Uterus (tissue), 4 donors: ENCODE measurements at places on chromosomes 4 and X.

DNA sequence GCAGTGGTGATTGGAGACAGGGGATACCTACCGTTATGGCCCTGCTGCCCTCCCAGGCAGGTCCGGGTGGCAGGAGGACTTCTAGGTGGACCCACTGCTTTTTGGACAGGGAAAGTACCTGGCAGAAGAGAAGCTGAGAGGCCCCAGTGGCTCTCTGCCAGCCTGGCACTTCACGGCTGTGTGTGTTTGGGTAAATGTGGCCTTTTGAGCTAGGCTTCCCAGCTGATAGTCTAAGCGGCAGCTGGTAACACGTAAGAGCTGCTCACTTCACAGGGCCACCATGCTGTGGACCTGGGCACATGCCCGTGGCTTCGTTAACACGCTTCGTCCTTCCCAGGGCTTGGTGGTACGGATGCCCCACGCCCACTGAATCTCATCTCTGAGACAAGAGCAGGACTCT is 92.0 kb upstream of the CLCN4 start:
- DNase-seq: no peak

DNA sequence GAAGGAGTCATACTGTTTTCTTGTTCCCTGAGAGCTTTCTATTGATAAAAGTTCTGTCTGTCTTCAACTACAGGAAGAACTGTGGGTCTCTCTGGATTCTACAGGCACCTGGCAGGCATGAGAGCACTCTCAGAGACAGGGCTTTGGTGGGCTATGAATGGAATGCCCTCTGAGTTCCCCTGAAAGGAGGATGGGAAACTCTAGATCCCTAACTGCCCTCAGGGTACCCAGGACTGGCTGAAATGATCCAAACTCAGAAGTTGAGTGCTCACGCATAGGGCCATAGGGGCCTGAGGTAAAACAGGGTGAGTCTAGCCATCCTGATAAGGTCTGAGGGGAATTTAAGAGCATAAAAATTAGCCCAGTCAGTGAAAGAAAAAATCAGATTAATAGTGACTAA is 59.0 kb upstream of the SCRG1 start:
- no peak for DNase-seq

DNA sequence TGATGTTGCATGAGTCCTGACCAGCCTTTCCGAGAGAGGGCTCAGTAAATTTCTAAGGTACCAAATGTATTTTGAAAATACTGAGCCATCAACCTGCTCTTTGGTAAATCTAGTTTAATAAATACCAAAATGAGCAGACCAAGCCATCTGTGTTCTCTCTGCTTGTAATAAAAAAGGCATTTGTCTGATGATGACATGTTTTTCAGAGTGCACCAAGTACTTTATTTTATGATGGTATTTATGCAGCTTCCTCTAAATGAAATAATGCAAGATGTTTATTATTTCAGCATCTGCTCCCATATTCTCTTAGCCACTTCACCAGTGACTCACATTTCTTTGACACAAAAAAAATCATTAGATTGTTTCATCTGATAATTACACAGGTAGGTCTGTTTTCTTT is 700.5 kb downstream of the TRIML1 start:
- DNase-seq: no peak

DNA sequence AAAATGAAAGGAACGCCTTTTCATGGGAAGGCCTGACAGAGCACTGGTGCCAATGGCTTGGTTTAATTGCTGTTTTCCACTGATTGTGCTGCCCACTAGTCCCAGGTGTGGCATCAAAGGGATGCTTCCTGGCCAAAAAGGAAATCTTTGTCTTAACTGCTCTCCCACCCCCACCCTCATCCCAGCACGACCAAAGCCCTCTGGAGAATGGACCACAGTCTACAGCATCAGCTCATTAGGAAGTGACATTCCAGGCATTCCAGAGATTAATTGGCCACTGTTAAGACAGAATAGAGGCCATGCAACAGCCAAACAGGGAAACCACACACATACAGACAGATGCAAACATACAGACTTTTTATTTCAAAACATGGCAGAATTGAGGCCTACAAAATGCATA is 143.2 kb downstream of the LHFPL1 start:
- no peak for DNase-seq

DNA sequence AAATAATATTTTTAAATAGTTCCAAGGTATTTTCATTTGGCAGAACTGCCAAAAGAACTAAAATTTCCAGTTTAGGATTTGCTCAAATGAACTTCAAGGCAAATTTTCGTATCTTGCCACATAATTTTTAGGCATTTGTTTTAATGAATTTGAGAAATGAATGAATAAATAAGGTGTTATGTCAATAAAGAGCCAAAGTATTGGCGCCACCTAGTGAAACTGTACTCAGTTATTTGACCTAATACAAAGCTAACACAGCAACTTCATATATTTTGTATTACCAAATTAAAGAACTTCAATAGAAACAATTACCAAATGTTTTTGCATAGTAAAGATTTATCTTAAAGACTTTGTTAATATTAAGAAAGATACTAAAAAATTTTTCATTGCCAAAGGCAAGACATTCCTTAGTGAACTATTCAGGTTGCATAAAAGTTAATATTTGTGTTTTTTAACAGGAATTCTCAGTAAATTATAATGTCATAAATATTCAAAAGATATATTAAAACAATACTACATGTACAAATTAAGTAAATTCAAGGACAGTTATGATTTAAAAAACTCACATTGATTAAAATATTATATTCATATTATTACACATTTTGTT is 50.3 kb downstream of the STPG2 start:
- no peak for DNase-seq

GRCh38 chr4:82865592-82865991 is 25.4 kb downstream of the SEC31A start:
- no peak for DNase-seq

DNA sequence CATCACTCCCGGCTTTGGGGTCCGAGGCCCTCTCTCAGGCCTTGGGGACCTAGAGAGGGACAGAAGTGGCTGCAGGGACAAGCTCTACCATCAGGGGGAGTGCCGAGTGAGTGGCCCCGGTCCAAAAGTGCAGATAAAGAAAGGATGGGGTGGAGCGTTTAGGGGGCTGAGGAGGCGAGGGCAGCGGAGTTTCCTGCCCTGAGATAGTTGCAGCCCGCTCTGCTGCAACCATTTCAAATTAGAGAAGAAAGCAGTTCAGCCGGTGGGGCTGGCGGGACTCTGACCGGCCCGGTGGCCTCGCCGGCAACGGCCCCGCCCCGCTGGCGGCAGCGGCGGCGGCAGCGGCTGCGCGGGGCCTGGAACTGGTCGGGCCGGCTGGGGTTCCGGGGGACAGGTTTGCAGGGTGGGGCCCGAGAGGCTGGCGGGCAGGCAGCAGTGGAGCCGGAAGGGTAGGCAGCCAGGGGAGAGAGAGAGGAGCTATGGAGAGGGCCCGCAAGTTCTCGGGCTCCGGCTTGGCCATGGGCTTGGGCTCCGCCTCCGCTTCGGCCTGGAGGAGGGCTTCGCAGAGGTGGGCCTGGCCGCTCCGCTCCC is 7.6 kb downstream of the DLG3 start:
- peak; percentile 57 for DNase-seq

GRCh38 chr4:118005883-118006282 is 28.4 kb upstream of the NDST3 start:
- DNase-seq: no peak

DNA sequence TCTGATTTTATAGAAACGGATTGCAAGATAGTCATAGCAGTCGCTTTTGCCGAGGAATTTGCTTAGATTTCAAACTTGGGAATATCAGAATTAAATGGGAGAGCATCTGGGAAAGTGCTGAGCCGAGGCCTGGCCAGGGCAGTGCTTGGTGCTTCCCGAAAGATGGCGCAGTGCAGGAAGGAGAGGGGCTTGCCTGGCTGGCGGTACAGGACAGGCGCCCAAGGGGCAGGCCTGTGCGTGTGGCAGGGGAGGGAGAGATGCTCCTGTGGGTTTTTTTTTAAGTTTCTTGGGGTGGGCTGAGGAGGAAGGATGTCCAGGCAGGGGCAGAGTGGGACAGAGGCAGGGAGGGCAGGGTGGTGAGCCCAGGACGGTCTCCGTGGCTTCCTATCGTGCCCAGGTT is 241.1 kb downstream of the AFAP1 start:
- no peak for DNase-seq

DNA sequence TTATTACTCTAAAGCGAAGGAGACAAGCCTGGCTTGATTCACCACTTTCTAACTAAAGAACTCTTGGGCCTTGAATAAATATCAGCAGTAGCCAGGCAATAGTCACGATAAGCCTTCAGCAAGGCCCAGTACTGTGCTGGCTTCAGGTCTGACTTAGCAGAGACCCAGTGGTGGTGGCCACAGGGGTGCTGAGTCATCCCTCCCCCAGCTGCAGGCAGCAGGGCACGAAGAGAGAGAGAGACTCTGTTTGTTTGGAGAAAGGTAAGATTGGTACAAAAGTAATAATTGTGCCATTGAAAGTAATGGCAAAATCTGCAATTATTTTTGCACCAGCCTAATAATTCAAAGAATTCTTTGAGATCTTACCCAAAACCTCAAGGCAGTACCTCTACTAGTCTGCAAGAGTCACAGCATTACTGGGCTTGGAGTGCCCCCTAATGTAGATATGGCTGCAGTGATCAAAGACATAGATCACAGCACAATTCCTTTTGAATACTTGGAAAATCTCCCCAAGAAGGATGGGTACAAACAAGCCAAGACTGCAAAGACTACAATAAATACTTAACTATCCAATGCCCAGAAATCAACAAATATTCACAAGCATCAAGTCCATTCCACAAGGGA is 159.5 kb upstream of the USP38 start:
- DNase-seq: no peak

- no peak for DNase-seq
Measured at GRCh38 chr4:31918891-31919290, 1198.7 kb downstream of the PCDH7 start.

DNA sequence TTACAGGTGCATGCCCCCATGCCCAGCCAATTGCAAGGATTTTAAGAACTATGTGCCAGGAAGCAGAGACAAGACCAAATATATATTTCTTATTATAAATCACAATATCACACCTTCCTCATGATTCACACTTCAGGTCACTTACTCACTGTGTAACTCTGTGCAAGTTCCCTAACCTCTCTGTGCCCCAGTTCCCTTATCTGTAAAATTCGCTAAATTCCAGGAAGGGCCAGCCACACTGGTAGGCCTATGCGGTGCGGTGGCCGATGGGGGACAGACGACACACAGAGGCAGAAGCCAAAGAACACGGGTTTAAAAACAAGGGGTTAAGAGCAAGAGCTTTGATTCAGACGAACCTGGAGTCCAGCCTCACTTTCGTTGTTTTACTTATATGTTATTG is 2.8 kb downstream of the TRIM2 start:
- no peak for DNase-seq

DNA sequence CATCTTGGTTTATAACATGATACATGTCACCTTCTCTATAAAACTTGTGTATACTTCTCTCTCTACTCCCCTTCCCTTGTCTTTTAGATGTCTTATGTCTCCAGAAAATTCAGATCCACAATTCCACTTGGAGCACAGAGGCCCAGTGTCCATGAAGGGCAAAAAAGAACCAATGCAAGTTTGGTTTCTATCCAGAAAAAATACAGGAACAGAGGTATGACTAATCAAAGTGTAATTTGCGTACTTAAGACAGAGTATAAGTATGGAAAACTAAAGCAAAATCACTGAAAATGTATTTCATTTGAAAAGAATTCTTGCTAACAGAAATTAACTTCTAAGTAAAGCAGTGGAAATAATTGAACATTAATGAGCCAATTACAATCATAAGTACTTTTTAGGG is 46.2 kb downstream of the GUCY1B1 start:
- DNase-seq: no peak

- DNase-seq: no peak
Measured at GRCh38 chr4:80295336-80295735, 28.9 kb downstream of the FGF5 start.

DNA sequence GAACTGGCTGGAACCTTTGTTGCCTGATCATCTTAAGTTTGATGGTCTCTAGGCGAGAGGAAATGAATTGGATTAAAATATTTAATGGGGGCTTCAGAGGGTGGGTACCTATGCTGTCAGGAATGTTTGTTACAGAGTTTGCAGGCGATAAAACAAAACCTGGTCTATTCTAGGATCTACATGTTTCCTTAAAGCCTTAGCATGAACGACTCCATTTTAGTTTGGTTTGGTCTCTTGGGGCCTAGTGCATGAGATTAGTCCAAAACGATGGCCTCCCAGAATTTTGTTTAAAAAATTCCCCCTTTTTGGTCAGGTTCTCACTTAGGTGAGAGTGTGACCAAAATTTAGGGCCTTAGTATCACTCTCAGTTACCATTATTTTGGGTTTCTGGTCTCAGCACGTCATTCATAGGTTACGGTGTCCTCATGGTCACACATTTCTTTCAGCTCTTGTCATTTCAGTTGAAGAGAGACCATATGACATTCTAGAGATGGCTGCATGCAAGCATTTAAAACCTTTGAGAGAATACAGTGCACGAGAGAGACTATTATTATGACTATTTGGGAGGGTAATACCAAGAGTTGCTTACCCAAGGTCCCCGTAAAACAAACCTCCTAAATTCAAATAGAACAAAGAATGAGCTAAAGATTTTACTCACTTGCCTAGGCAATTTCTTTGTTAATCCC is 13.8 kb downstream of the MOB1B start:
- DNase-seq: no peak

DNA sequence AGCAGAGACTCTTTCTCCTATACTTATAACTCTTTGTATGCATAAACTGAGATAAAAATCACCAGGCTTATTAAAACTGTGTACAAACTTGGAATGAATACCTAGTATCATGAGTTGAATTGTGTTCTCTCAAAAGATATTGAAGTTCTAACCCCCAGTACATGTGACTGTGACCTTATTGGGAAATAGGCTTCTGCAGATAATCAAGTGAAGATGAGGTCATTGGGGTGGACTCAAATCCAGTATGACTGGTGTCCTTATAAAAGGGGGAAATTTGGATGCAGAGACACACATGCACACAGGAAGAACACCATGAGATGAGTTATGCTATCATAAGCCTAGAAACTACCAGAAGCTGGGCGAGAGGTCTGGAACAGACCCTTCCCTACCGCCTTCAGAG is 26.2 kb downstream of the ZNF827 start:
- no peak for DNase-seq

DNA sequence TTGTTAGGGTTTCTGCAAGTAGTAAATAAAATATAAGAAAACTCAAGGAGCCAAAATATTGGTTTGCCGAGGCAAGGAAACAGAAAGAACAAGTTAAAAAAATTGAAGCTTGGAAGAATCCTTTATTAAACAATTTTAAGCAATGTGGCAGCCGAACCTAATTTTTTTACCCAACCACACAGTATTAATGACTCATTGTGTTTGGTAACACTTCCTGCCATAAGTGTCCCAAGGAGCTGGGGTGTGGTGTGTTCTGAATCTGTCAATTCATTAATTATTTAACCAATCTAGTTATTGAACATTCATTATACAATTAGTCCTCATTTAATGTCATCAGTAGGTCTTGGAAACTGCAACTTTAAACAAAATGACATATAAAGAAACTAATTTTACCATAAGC is 19.3 kb upstream of the CPE start:
- no peak for DNase-seq

DNA sequence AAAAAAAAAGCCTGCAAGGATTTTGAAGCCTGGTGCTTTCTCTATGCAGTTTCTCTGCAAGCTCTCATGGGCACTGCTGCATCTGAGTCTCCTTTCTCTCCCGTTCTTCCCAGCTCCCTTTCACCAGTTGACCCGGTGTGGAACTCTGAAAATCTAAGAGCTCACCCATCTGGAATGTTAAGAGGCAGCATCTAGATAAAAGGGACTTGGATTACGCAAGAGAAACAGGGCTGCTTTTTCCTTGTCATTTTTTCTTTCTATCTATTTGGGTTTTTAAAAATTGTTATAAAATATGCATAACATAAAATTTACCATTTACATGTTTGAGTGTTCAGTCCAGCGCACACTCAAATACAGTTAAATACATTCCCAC is 95.2 kb upstream of the RPS6KA3 start:
- no peak for DNase-seq
